Panc1 (cell line): ENCODE measurements at places on chromosomes 3 and 15. TPM values are rescaled to one million over a fixed set of nuclear protein-coding genes. Genes with fewer than 3 reads are reported as not detected.

C3orf22 gene
- total RNA-seq: not detected

TTLL13 gene
- 0.39 TPM for total RNA-seq

PARP14 gene
- 46.0 TPM for total RNA-seq

PLA2G4D gene
- not detected for total RNA-seq

ACP3 gene
- total RNA-seq: not detected

ARL13B gene
- total RNA-seq: 26.6 TPM

CDHR4 gene
- total RNA-seq: not detected

SCG3 gene
- total RNA-seq: 0.62 TPM

AMOTL2 gene
- 146 TPM for total RNA-seq

LDHAL6B gene
- total RNA-seq: not detected

GABRR3 gene
- total RNA-seq: not detected

CTDSPL2 gene
- 70.6 TPM for total RNA-seq

STRIT1 gene
- total RNA-seq: not detected
